ENCODE measurements at places on chromosomes 4 and X.

DNA sequence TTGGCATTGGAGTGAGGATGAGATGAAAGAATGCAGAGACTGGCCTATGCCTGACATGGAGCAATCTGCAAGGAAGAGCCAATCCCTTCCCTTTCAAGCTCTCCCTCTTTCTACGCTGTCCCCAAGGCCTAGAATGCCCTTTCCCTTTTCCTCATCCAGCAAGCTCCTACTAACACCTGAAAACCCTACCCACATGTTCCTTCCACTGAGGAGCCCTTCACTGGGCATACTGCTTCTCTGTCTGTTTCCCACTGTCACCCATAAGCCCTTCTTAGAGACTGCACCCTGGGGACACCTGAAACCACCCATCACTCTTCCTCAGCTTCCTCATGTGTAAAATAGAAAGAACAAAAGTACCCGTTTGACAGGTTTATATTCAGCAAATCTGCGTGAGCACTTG lies 249.6 kb upstream of the PSAPL1 start:
- no peak for DNase-seq

DNA sequence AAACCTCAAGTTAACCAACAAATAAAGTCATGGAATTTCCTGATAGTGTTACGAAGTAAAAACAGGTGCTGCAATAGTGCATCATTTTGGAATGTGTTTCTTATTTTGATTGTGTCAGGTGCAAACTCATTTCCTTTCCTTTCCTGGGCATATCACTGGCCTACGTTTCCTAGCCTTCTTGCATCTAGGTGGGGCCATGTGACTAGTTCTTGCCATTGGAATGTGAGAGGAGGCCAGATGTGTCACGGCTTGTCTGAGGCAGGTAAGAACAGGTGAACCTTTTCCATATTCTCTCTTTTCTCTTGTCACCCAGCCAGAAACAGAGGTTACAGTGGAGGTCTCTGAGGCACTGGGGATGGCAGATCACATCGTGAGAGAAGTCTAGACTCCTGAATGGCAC lies 868.0 kb downstream of the RPA4 start:
- DNase-seq: no peak

GRCh38 chr4:52288212-52288855 lies 237.2 kb downstream of the SPATA18 start:
- no peak for DNase-seq

GRCh38 chr4:20317424-20317985 lies 65.8 kb downstream of the SLIT2 start:
- no peak for DNase-seq

GRCh38 chr4:52241916-52242315 lies 190.8 kb downstream of the SPATA18 start:
- no peak for DNase-seq

GRCh38 chr4:147968641-147969040 lies 236.8 kb downstream of the ARHGAP10 start:
- no peak for DNase-seq

DNA sequence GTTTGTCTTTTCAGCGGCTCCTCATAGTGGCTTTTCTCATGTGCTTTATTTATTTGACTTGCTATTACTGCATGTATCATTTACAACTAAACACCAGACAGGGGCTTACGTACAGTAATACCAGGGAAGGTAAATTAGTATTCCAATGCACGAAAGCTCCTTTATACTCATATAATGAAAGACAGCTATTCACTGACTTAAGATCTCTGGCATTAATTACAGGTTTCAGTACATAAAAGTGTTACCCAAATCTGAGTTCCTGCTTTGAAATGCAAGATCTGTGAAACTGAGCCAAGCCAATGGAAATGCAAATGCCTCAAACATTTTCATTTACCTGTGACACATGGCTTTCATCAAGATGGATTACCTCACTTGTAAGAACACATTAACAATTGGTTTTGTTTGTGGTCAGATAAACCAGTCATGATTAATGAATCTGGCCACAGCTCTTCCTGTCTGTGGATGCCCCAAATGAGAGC lies 107.2 kb downstream of the ANAPC4 start:
- DNase-seq: no peak

DNA sequence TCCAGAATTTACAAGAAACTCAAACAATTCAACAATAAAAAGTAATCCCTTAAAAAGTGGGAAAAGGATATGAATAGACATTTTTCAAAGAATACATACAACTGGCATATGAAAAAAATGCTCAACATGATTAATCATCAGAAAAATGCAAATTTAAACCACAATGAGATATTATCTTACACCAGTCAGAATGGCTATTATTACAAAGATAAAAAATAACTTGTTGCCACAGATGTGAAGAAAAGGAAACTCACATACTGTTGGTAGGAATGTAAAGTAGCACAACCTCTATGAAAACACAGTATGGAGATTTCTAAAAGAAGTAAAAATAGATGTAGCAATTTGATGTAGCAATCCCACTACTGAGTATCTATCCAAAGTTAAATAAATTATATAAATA lies 65.1 kb upstream of the DIAPH2 start:
- DNase-seq: no peak

DNA sequence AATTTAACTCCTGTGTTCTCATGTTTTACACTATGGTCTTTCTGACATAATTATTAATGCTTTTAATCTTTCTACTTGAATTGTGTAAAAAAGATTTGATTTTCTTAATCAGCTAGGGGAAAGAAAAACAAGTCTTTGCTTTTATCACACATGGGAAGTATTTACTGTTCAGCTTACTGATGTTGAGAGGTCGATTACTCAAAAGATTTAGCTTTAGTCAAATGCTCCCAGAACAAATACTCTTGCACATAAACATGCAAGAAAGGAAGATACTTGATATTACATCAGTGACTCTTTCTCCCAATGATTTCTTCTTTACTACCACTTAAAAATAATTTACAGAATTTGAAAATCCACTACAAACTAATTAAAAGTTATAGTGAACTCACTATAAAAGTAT lies 198.3 kb upstream of the FAT4 start:
- DNase-seq: no peak

DNA sequence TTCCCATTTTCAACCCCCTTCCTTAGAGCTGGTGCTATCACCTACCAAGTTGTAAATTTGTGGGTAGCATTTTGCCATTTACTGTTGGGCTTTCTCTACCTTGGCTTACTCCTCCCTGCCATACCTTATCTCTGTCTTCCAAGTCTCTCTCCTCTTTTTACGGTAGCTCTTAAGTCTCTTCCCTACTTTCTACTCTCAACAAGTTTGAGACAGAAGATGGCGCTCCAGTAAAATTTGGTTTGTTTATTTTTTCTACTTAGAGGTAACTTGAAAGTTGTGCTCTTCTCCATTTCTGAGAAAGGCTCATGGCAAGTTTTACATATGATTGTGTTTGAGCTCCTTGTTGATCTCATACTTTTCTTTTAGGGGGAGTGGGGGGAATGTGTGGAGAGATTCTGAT lies 1508.1 kb downstream of the TECRL start:
- DNase-seq: no peak

DNA sequence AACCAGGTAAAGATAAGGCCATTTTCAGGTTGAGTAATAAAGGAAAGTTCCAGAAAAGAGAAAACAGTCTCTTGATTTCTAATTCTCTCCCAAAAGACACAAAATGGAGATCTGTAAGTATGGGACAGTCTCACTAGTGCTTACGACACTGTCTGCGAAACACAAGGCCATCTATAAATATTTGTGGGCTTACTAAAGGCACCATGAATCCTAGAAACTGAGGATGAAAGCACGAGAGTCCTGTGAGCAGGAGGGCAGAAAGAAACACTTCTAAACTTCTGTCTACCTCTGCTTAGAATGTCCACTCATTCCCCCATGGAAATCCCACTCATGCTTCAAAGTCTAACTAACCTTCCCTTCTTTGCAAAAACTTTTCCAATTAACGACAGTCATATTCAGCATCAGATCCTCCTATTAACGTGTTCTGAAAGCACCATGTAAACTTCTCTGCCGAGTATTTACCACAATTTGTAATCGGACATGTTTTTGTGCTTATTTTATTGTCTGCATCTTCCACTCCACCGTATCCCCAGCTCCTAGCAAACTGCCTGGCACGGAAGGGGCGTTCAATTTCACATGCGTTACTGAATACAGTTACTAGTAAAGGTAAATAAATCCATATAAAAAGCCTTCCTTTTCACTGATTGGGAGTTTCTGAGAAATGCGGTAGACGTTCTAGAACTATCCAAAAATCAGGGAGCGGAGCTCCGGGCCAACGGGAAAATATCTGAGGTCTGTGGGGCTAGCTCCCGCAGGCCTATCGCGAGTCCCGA lies 665 bp downstream of the PSMD10 start:
- DNase-seq: no peak

GRCh38 chrX:115564243-115564642 lies 3.3 kb downstream of the PLS3 start:
- no peak for DNase-seq

- DNase-seq: no peak
These were observed 241.1 kb downstream of the GRXCR1 start for GRCh38 chr4:43133566-43133965.

- DNase-seq: no peak
These were observed 15.7 kb downstream of the ZXDB start for GRCh38 chrX:57607295-57608187.

DNA sequence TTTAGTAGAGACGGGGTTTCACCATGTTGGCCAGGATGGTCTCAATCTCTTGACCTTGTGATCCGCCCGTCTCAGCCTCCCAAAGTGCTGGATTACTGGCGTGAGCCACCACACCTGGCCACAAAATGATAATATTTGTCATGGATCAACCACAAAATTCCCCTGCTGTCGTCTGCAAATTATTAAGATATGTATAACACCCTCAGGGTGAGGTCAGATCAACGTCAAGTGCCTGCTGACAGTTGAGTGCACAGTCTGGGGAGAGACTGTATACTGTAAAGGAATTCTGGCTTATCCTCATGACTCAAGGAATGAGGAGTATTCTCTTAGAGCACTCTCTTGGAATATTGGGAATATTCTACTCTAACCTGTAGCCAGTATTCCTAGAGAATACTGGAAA lies 11.2 kb downstream of the EPGN start:
- DNase-seq: no peak

DNA sequence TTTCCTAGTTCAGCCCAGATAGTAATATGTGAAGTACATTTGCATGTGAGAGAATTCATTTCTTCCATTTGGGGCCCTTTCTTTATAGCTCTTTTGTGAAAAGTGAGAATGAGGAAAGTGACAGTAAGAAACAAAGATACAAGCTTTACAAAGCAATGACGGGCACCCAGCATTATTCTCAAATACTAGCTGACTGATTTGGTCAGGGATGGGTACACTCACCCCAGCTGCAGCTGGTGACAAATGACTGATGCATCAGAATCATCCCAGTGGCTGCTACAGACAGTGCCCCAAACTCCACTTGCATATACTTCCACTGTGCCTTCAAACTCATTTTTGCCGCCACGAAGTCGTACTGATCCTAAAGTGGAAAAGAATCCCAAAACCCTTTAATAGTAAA lies 14.8 kb downstream of the PRSS12 start:
- no peak for DNase-seq

DNA sequence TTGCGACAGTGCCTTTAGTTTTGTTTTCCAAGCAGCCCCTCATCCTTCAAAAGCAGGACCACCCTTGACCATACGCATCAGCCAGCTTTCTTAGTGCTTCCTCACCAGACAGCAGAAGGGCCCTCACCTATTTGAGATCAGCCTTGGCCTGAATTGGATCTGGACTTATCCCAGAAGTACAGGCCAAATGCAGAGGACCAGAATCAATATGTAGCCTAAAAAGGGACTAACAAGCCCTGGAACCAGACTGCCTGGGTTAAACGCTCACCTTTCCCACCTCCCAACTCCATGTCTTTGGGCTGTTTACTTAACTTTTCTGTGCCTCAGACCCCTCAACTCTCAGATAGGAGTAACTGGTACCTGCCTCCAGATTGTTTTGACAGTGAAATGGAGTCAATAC lies 77.7 kb upstream of the ATP6AP2 start:
- DNase-seq: no peak

GRCh38 chr4:6582889-6583490 lies 8.0 kb downstream of the MAN2B2 start:
- no peak for DNase-seq

GRCh38 chr4:10731162-10731561 lies 46.6 kb upstream of the CLNK start:
- no peak for DNase-seq

GRCh38 chr4:67691328-67691727 lies 9.6 kb downstream of the UBA6 start:
- no peak for DNase-seq

- DNase-seq: no peak
These were observed 35.2 kb downstream of the AFF2 start for GRCh38 chrX:148535639-148536038.

GRCh38 chr4:11548597-11549082 lies 119.9 kb upstream of the HS3ST1 start:
- DNase-seq: no peak

GRCh38 chrX:154458954-154459778 lies 1.1 kb downstream of the PLXNA3 start:
- no peak for DNase-seq

DNA sequence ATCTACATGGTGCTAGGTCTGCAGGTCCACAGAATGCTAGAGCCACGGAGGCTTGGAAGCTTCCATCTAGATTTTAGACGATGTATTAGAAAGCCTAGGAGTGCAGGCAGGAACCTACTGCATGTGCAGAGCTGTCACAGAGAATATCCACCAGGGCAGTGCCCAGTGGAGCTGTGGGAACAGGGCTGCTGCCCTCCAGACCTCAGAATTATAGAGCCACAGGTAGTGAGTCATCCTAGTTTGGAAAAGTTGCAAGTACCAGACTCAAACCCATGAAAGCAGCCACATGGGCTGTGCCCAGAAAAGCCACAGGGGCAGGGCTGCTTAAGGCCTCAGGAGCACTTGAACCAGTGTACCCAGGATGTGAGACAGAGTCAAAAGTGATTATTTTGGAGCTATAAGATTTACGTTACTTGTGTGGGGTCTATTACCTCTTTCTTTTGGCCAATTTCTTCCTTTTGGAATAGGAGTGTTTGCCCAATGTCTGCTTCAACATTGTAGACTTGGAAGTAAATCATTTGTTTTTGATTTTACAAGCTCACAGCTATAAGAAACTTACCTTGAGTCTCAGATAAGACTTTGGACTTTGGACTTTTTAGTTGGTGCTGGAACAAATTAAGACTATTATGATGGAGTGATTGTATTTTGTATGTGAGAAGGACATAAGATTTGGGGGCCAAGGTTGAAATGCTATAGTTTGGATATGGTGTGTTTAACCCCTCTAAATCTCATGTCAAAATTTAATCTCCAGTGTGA lies 143.5 kb upstream of the CHRDL1 start:
- DNase-seq: no peak

GRCh38 chrX:111133389-111133788 lies 37.4 kb downstream of the PAK3 start:
- no peak for DNase-seq
